ENCODE measurements at places on chromosomes 2 and 18.

DNA sequence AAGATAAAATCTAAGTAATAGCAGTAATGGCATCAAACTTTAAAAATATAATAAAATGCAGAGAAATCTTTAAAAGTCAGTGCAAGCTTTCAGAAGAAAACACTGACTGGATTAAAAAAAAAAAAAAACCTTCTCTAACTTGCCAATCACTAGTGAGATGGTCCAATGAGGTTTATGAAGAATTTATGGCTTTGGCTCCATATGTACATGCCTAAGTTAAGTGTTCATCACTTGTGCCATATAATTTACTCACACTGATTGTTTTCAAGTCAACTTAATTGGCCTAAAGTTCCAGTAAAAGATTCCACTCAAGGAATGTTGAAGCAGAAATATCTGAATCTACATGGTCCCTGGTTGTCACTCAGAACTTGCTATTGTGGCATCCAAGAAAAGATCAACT is 40.7 kb upstream of the RAB27B start:
- no peak for DNase-seq

GRCh38 chr2:153287109-153287801 is 191.3 kb downstream of the RPRM start:
- DNase-seq = no peak

DNA sequence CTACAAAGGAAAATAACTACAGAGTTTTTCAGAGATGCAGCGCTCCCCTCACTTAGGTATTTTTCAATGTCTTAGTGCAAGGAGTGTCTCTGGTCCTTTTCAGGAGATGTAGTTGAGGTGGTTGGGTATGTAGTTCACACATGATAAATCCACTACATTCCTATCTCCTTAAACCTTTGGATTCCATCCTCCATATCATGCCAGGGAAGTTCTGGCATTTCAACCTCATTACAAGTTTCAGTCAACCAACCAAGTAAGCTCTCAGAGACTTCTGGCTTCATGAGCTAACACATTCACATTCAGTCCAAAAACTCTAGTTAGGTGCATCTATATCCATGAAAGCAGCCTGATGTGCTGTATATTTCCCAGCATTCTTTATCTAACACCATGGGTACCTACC is 47.3 kb downstream of the MAP3K20 start:
- DNase-seq = no peak

GRCh38 chr2:212939777-212940531 is 211.5 kb downstream of the IKZF2 start:
- DNase-seq = no peak

- no peak for DNase-seq
Measured at GRCh38 chr18:27467073-27467472, 282.0 kb upstream of the CHST9 start.

GRCh38 chr2:148684507-148684906 is 40.0 kb downstream of the EPC2 start:
- DNase-seq = no peak

- no peak for DNase-seq
Measured at GRCh38 chr2:16035747-16036745, 95.7 kb downstream of the MYCN start.

DNA sequence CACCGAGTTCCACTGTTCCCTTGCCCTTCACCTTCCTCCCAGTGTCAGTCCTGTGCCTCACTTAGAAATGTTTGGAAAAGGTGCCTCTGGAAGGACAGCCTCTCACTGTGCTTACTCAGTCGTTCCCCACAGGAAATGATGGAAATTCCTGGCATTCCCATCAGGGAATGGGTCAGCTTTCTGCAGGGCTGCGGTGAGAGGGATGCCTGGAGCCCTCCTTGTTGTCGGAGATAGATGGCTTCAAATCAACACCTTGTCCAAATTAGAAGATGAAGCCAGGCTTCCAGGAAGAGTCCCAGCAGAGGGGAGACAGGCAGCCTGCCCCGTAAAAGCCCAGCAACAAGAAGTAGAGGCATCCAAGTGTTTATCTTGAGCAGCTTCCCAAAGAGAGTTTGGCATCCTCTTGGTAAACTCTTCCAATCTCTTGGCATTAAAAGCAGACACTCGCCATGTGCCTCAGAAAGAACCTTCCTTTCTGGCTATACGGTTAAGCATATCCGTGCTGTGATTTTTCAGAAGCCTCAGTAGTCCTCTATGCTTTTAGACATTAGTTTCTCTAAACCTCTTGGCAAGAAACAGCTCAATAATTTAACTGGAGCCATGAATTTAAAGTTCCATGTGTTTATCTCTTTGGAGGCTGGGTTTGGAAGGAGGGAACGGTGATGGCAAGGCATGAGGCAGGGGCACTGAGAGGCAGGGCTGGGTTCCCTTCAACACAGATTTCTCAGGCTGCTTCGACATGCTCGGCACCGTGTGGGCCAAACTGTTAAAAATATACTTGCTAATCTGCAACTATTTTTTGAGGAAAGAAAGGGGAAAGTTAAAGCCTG is 25.1 kb downstream of the COLEC12 start:
- DNase-seq = no peak
